Stimulated activated CD4-positive, alpha-beta T cell treated with anti-CD3 and anti-CD28 coated beads, TNF-alpha, amount 100 ng/mL, for 48 hours (primary cell): ENCODE measurements at places on chromosomes 7 and 10.
A peak's percentile ranks its signal among the peaks of the same experiment; 100 is the strongest.

- DNase-seq, result no peak
Measured at GRCh38 chr7:28277958-28278357, 97.4 kb upstream of the JAZF1 start.

- no peak for DNase-seq
Measured at GRCh38 chr10:128087884-128088709, 38.1 kb downstream of the MKI67 start.

DNA sequence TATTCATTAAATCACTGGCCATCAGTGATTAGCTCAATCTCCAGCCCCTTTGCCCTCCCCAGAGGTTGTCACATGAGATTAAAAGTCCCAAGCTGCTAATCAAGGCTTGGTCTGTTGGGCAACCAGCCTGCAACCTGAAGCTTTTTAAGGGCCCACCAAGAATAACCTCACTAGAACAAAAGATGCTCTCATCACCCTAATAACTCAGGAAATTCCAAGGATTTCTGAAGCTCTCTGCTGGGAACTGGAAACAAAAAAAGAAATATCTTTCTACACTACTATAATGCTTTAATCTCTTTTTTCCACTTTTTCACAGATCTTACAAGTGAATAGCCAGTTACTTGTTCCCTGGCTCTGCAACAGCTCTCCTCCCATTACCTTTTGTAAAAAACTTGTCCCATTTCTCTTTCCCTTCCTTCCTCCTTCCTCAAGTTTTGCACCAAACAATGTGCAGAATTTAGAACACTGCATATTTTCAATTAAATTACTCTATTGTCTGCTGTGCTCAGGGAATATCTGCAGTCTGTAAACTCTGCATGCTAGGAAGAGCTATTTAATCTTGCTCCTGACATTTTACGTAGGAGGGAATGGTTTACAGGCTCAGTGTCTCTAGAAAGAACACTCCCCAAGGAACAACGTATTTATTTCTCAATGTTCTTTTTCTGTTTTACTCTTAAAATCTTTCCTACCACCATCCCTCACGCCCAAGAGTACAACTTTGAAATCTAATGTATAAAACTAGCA, 169.1 kb downstream of the IMMP2L start:
- DNase-seq, result no peak

GRCh38 chr7:42071372-42072261, 165.4 kb downstream of the GLI3 start:
- DNase-seq, result no peak

- no peak for DNase-seq
Measured at GRCh38 chr10:103673606-103674005, 180.1 kb downstream of the NEURL1 start.

GRCh38 chr7:44114586-44115310, 8.6 kb downstream of the POLD2 start:
- no peak for DNase-seq

GRCh38 chr10:122417667-122418066, 36.8 kb upstream of the ARMS2 start:
- DNase-seq, result no peak

- DNase-seq, result no peak
Measured at GRCh38 chr10:126225672-126226008, 162.6 kb downstream of the ADAM12 start.

DNA sequence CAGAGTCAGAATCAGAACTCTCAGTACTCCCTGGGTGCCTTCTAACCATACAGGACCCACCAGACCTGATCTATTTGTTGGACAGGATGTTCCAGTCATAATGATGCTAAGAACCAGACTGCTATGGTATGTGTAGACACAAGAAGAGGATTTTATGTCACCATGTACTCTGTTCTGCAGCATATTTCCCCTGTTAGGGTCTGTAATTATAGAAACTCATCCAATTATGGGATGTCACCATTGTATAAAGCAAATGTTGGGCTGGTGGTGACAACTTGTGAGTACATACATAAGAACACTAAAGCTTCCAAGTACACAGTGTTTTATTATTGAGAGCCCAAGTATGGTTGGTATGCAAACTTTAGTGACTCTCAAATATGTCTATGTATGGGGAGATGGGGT, 67.1 kb upstream of the AGBL3 start:
- DNase-seq, result no peak

DNA sequence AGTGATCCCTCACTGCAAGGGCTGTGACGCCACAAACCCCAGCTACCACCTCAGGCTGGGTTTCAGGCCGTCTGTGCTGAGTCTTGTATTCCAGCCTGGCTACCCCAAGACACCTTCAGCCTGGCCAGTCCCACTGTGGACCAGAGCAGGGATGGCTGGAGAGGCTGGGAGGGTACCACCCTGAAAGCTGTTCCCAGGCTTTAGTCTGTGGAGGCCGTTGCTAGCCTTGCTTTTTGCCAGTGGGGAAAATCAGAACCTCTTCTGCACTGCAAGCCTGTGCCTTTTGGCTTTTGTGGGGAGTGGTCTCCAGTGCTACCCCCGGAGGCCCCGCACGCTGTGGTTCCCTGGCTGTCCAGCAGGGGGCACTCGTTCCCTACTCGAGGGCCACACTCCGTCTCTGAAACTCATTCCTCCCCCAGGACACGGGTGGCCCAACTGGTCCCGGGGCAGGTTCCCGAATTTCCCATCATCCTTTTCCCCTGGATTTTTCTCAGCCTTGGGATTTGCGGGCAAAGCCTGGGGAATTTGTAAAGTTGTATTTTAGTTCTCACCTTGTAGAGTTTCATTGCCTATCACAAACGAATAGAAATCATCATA, 128.4 kb upstream of the BTBD16 start:
- no peak for DNase-seq

DNA sequence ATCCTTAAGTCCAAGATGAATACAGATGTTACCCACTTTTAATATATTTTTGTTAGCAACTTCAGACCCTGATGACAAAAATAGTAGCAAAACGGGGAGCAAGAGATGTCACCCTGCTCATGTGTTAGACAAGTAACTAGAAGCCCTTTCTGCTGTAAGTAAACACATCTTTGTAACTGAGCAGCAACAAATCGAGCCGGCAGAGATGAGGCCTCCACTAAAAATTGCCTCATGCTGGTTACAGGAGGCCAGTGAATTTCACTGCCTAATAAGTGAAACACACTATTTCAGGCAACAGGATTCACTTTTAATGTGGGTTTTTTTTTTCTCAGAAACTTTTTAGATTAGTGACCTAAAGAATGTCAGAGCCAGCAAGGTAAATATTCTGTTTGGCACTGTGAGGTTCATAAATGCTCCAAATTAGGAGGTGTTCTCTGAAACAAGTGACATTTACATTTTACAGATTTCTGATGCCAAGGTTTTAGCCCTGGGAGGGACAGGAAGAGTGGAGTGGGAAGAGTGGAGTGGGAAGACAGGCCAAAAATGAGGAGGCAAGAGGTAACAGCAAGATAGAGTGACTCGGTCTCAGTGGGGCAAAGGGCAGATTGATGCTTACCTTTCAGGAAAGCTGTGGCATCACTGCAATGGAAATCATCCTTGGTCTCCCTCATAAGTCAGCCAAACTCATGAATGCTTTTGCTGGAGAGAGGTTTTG, 53.6 kb upstream of the LRRC17 start:
- no peak for DNase-seq

GRCh38 chr10:110806335-110806734, 65.4 kb upstream of the PDCD4 start:
- DNase-seq, result no peak

- DNase-seq, result no peak
Measured at GRCh38 chr7:99019523-99020412, 124.1 kb downstream of the SMURF1 start.

DNA sequence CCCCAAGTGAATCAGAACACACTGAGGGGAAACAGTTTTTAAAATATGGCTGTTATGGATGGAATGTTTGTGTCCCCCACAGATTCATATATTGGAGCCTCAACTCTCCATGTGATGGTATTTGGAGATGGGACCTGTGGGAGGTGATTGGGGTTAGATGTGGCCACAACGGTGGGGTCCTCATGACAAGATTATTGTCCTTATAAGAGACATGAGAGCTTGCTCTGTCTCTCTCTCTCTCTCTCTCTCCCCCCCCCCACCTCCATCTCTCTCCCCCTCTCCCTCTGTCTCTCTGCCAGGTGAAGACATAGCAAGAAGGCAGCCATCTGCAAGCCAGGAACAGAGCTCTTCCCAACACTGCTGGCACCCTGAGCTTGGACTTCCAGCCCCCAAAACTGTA, 315.8 kb upstream of the MGMT start:
- DNase-seq, result no peak

GRCh38 chr7:123492485-123492884, 41.9 kb downstream of the IQUB start:
- DNase-seq, result no peak

- no peak for DNase-seq
Measured at GRCh38 chr10:24974976-24975375, 22.6 kb upstream of the PRTFDC1 start.

DNA sequence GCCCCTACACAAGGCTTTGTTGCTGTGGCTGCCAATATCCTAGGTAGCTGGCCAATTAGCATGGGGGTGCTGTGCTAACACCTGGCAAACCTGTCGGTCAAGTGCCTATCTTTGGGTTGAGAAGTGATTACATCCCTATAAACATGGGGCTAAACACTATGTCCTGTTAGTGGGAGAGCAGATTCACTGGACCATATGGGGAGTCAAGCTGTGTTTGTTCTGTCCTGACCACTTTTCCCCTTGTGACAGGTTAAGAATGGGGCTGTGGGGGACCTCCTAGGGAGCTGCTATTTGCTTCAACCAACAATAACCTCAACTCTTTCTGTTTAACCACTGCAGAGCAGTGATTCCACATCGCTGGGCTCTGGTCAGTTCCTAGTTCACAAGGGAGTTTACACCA, 151.5 kb upstream of the AOAH start:
- DNase-seq, result no peak

DNA sequence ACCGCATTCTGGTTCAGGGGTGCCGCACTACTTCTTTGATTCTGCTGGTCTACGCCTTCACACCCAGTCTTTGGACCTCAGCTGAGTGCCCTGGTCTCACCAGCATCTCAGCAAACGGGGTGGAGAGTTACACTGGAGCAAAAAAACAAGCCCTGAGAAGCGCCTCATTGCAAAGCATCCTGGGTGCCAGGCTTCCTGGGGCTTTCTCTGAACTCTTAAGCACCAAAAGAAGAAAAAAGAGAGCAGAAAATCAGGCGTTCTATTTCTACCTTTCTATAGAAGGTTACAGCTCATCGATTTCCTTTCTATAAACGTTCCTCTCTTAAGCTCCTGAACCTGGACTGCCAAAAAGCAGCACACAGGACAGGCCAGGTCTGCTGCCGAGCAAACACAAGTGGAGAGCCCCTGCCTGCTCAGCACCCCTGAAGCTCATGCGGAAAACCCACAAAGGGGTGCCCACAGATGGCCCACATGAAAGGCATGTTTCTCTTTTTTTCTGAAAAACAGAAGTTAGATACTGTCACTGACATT, 217.9 kb downstream of the SFMBT2 start:
- DNase-seq, result peak; percentile 47

- DNase-seq, result no peak
Measured at GRCh38 chr10:127978481-127978880, 71.6 kb downstream of the PTPRE start.

DNA sequence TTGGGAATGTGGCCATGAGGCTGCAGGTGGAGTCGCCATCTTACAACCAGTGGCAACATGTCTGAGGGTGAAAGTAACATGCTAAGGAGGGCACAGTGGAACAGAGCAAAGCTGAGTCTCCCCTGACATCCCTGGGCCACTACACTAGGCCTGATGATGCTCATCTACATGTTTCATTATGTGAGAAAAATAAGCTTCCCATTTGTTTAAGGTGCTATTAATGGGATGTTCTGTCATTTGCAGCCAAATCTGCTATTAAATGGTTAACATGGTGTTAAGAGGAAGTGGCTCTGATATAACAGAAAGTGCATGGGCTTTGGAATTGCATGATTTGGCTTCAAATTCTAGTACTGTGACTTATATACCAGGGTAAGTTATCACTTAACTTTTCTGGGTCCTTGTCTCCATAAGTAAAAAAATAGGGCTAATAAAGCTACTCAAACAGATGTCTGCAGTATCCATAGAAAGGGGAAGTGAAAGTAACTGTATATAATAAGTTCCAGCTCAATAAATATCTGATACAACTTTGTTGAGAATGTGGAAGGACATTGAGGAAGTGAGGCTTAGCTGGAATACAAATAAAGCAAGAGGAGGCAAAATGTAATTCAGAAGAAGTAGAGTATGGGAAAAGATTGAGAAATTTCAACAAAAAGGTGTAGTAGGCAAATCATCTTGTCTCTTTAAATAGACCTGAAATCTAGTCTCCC, 158.9 kb downstream of the RTKN2 start:
- DNase-seq, result no peak

GRCh38 chr7:11328309-11328708, 354.6 kb downstream of the PHF14 start:
- no peak for DNase-seq

DNA sequence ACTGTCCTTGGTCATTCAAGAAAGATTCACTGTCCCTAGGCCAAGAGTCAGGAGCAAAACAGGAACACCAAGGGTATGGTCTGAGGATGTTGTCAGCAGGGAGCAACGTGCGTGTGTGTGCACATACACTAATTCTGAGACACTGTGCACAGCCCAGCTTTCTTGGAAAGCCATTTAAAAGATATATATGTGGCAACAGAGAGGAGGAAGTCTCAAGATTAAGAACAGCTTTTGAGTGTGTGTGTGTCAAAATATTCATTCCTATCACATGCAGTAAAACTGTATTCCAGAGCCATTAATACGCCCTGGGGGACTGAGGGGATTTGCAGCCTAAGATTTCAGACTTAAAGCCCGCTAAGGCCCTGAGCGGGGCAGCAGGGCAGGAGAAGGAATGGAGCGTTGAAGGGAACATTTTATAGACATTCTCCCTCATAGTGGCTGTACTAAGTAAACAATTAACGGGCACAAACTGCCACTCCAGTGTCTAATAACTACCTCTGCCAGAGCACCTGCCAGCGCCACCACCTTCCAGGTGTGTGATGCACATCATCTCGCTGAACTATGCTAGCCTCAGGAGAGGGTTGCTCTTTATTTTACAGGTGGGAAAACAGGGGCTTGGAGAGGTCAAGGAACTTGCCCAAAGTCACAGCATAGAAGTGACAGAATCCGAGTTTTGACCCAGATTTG, 2.0 kb downstream of the NOD1 start:
- no peak for DNase-seq

GRCh38 chr10:34739915-34740314, 75.2 kb downstream of the PARD3 start:
- DNase-seq, result no peak

- no peak for DNase-seq
Measured at GRCh38 chr7:132030086-132030568, 473.7 kb upstream of the PODXL start.

DNA sequence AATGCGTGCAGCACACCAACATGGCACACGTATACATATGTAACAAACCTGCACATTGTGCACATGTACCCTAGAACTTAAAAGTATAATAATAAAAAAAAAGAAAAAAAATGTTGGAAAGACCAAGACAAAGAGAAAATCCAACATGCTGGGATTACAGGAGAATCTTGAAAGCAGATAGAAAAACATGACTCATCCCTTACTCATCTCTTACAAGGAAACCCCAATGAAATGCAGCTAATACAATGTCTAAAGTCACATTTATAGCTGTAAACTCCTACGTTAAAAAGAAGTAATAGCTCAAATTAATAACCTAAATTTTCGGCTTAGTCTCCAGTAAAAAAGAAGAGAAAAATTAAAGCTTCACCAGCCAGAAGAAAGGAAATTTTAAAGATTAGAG, 47.5 kb upstream of the DGKB start:
- DNase-seq, result no peak
